ENCODE measurements at places on chromosomes 2 and 18.

- no peak for DNase-seq
Observed at GRCh38 chr2:68521037-68521436, 53.7 kb downstream of the APLF start.

- DNase-seq = no peak
Observed at GRCh38 chr2:43276266-43276941, 50.0 kb upstream of the ZFP36L2 start.

DNA sequence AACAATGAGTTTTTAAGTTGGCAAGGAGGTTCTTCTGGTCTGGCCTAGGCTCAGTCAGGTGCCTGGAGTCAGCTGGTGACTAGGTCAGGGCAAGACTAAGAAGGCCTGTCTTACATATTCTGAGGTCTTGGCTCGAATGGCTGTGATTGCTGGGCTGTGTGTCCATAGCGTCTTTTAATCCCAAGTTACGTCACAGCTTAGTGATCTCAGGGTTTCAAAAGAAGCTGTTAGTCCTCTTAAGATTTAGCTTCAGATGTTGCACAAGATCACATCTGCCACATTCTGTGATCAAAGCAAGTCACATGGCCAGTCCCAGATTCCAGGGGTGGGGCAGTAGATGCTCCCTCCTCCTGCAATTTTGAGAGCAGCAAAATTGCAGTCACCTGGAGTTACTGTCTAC lies 61.3 kb downstream of the PKP4 start:
- no peak for DNase-seq

DNA sequence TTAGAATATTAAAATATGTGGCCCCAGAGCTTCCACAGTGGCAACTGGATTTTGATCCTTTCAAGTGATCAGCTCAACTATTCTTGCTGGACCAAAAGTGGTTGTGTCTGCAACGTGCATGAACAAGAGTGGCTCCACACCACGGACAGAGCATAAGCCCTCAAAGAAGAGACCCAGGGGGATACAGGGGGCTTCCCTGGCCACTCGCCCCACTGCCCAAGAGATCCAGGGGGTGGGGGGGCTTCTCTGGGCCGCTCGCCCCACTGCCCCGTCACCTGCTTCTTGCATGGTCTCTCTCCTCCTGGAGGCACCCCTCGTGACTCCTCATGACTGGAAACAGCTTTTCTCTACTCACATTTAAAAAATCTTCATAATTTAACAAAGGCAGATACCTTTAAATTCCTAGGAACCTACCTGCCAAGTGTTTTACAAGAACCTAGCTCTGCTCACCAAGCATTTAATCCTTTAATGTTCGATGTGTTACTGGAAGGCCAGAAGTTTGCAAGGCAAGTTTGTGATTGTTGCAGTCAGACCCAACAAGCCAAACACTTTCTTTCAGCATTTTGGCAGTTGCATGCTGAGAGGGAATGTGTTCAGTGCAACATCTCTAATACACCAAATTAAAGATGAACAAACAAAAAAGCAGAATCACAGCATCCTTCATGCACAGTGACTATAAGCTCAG lies 174.3 kb downstream of the BCL2 start:
- no peak for DNase-seq

DNA sequence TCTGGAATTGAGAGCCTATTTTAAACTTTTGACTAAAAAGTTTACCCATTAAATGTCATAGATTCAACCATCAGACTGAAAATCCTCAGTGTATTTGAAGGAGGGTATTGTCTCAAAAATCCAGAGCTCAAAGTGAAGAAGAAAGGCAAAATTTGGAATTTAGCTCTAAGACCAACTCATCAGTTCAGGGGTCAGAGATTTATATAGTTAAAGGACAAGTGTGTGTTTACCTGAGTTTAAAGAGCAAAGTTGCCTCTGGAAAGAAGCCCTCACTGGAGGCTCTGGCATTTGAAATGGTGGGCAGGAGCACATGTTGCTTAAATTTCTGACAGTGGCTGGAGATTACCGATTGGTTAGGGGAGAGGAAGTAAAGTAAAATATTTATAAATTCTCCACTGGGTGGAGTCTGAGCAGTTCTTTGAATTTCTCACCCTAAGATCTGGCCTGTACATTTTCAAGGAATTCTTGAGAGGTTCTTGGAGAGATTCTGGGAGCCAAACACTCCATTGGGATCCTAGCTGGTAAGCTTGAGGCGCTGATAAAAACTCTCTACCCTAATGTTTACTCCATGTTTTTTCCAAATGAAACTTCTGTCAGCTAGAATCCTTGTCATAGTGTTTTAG lies at the start of gene KYNU:
Gene KYNU, plus strand, starts transcription at position 449 of the 623 bp plus-strand sequence. CDS start 7,704 bp downstream, outside the sequence.
- no peak for DNase-seq

- no peak for DNase-seq
Observed at GRCh38 chr2:212427638-212428037, 111.0 kb downstream of the ERBB4 start.

DNA sequence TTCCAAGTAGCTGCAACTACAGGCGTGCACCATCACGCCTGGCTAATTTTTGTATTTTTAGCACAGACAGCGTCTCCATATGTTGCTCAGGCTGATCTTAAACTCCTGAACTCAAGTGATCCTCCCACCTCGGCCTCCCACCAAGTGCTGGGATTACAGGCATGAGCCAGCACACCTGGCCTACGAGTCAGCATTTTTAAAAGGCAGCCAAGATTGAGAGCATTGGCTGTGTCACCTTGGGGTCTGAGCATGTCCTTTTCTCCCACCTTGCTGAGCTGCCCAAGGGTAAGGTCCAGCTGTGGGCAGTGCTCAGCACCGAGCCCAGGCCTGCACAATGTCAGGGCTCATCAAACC lies 142.8 kb upstream of the LMAN1 start:
- no peak for DNase-seq

- DNase-seq = no peak
Observed at GRCh38 chr2:218448934-218449333, 30.0 kb downstream of the VIL1 start.

DNA sequence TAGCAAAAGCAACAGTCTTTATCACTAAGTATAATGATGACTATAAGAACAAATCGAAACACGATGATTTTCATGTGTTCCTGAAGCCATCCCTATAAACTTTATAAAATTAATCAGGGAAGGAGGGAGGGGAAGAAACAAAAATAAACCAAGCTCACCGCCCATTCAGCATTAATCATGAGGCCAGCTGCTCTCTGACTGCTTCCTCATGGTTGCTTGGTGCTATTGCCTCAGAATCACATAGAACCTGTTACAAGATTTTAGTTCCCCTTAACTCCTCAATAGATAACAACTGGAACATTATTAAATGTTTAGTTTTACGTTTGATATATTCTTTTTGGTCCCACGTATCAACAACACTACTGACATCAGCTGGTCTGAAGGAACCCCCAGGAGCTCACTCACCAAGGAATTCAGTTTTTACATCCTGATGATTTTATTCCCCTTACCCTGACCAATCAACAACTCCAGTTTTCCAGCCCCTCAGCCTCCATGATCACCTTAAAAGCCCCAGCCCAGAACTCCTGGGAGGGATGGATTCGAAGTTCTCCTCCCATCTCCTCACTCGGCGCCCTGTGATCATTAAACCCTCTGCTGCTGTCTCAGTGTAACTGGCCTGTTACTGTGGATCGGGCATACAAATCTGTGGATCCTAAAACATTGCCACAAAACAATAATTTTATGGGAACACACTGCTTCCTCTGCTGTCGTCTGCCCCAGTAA lies 10.6 kb upstream of the HNRNPLL start:
- DNase-seq = no peak

DNA sequence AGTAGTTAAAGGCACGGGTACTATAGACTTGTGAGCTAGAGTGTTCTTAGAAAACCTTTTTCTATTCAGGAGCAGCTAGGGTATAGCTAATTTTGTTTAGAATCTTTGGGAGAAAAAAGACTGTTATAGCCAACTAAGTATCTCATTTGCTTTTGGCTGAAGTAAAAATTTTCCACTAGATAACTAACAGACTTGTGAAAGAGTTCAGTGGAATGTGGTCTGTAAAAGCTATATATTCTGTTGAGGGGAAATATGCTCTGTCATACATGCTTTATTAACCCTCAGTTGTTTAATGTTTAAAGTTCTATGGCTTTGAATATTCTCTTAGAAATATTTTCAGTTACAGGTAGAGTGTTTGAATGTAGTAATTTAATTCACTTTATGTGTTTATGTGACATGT lies 49.7 kb downstream of the RIF1 start:
- DNase-seq = no peak

GRCh38 chr2:39435741-39436591 lies 1.1 kb downstream of the MAP4K3 start:
- no peak for DNase-seq

DNA sequence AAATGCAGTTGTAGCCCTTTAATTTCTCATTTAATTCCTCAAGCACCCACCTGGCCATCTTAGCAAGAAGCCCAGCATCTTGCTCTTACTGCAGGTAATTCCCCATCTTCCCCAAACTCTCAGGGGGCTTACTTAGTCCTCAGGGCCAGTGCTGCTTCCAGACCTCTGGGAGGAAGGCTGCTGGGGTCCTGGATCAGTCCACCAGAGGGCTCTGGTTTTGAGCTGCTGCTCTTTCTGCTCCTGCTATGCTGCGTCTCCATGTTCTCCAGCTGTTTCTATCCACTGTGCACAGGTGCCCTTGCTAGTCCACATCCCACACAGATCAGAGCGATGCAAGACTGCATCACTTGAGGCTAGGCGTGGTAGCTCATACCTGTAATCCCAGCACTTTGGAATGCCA lies 34.5 kb upstream of the TMEM87B start:
- no peak for DNase-seq

DNA sequence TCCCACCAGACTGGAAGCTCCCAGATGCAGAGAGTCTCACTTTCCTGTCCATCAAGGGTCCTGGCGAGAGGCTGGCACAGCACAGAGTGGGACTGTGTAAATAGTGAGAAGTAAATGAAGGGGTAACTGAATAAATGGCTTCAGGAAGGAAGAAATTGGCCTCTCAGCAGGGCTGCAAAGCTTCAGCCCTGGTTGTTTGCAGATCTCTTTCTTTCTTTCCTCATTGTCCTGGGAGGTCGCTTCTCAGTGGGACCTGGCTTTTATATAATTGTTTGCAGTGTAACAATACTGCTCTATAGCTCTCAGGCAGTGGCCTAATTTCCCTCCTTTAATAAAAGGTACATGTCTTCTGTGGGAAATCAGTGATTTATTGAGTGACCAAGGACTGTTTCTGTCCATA lies 74.9 kb upstream of the GPR45 start:
- DNase-seq = no peak

GRCh38 chr18:79173742-79174141 lies 104.5 kb downstream of the ATP9B start:
- DNase-seq = no peak

DNA sequence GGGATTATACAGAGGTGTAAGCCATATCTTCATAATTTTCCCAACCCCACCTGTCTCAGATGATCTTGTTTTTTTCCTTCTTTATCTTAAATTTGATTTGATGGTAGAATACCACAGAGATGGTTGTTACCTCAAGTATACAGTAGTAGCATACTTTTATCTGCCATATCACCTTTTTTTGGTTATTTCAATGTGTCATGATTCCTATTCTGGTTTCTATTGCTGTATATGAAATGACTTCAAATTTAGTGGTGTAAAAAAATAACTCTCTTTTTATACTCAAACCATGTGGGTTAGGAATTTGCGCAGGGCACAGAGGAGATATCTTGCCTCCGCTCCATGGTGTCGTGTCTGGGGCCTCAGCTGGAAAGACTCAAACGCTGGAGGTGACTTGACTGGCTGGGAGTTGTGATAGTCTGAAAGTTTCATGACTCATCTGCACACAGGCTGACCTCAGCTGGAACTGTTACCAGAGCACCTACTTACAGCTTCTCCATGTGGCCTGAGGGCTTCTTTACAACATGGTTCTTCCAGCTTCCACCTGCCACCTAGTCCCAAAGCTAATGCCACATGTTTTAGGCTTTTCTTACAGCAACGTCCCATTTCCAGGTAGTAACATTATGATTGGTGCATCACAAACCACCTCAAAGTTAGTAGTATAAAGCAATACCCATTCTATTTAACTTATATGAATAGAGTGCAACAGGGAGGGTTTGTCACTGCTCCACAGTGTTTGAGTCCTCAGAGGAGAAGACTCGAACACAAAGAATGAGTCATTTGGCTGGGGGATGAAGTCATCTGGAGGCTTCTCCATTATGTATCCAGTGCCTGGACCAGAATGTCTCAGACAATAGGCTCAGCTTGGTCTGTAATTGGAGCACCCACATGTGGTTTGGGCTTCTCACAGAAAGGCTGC lies 82.3 kb upstream of the XPO1 start:
- no peak for DNase-seq

GRCh38 chr2:23617167-23617810 lies 232.3 kb downstream of the KLHL29 start:
- DNase-seq = no peak

DNA sequence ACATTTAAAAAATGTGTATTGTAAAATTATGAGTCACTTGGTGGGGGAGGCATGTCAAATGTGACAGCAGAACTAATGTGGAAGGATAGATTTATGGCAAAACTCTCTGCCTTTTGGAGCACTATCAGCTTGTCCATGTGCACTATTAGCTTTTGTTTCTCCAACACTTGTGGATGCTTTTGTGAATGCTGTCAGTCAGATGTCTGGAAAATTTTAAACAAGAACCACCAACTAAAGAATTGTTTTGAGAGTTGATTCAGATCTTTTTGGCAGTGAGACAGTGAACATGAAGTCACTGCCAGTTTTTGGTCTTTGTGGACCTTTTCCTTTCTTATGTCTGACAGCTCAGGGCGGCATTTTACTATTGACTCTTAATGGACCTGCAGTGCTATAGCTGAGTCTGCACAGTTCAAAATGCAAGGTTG lies 72.4 kb downstream of the KIAA1328 start:
- no peak for DNase-seq

DNA sequence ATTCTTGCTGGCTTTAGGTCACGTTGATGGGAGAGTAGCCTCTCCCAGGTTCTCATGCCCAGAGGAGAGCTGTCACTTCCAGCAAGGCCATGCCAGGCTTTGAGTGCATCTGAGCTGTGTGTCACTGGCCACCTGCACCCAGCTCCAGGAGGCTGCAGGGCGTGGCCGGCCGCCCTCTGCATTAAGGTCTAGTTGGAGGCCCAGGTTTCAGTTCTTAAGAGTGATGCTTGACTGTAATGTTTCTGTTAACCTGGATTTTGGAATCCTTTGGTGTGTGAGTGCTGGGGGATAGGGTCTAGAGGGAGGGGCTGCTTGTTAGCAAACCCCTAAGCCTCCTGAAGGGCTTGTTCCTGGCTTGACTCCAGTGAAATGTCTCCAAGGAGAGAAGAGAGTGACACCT lies 140.1 kb downstream of the ACOXL start:
- no peak for DNase-seq

- DNase-seq = no peak
Observed at GRCh38 chr2:144350151-144350802, 169.6 kb downstream of the ZEB2 start.

DNA sequence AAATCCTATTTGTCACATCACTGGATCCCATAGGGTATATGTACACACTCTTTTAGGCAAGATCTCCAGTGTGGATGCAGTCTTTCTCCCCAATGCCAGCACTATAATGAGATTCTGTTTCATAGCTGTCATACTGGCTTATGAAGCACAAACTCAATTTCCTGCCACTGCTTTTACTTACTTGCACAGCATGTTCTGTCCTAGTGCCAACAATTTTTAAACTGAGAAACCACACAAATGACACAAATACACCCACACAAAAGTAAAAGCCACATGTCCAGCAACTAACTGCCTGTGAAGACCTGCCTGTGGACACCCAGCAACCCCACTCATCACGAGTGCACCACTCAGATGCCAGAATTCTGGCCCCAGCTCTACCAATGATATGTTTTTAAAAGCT lies 29.6 kb upstream of the RNU4ATAC start:
- no peak for DNase-seq

- DNase-seq = no peak
Observed at GRCh38 chr18:76658627-76659026, 163.6 kb upstream of the ZNF516 start.

GRCh38 chr2:108921096-108922030 lies 67.7 kb downstream of the EDAR start:
- no peak for DNase-seq
